ENCODE measurements at places on chromosomes 6 and 20. TPM values are rescaled to one million over a fixed set of nuclear protein-coding genes. Genes with fewer than 3 reads are reported as not detected.

ZKSCAN8 gene
- 26.4 TPM for total RNA-seq

GJA1 gene
- total RNA-seq, result 47.8 TPM

DSP gene
- 96.2 TPM for total RNA-seq

AFG1L gene
- 7.0 TPM for total RNA-seq

FAM209B gene
- not detected for total RNA-seq

GNAS-AS1 gene
- 0.88 TPM for total RNA-seq

TBC1D20 gene
- total RNA-seq, result 26.2 TPM
